NCI-H748 treated with DMSO at 0.1 percent for 48 hours (cell line): ENCODE measurements at places on chromosomes 13 and 19.

DNA sequence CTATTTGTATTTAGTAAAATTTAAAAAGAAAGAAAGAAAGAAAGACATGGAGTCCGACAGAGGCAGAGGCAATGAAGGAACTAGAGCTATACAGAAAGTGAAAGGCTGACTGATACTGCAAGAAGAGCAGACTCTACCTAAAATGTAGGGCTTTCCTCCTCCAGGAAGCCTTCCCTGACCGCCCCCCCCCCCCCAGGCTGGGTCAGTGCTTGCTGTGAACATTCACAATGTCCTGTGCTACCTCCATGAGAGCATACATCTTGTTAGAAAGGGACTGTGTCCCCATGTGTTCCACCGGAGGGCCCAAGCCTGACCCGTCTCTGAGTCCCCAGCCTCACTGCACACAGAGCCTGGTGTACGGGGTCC is 5.7 kb upstream of the CA11 start:
- no peak for DNase-seq

GRCh38 chr13:103539265-103539664 is 473.0 kb upstream of the SLC10A2 start:
- peak; percentile 65 for DNase-seq

GRCh38 chr19:7635670-7636069 is 1.2 kb upstream of the STXBP2 start:
- DNase-seq = no peak

DNA sequence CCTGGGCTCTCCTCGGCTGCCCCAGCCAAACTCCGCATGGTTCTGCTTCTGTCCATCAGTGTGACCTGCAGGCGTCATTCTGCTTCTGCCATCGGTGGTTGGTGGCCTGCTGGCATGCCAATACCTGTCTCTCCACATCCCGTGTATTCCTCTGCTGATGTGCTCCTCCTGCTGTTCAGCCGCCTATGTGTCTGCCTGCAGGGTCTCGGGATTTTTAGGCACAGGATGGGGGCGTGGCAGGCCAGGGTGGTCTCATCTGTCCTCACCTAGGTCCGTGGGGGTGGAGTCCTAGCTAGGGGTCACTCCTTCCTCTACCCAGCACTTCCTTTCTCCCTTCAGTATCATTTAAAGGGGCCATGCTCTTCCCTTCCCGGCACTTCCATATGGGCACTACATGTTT is 33.0 kb upstream of the SGCG start:
- DNase-seq = no peak

- no peak for DNase-seq
Observed at GRCh38 chr19:43525836-43526771, 897 bp downstream of the ETHE1 start.

DNA sequence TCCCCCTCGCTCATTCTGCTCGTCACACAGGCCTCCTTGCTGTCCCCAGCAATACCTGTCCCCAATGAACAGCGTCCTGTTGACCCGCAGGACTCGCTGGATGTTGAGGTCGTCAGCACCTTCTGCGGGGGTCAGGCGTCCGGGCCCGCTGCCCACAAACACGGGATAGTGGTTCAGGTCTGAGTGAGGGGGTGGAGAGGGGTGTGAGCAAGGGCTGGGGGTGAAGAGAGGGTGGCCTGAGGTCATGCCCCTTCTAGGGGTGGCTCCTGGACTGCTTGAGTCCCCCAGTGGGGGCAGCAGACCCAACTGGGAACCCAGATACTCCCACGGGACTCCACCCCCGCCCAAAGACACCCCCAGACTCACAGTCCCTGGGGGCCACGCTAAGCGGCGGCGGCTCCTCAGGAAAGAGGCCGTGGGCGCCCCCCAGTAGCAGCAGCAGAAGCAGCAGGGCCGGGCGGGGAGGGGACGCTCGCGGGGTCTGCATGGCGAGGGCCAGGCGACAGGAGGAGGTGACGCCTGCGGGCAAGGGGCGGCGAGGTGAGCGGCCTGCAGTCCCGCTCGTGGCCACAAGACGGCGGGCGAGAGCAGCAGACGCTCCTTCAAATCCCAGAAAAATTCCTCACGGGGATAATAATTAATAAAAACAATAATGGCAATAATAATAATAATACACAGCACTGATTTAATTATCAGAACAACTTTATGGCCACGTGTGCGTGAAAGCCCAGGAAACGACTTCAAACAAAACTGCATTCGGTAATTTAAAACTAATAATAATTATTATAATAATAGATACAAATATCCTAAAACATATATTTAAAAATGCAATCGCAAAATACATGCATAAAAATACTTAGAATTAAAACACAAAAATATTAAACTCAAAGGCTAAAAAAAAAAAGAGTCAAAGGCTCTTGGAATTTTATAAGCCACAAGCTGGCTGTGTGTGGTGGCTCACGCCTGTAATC is 1.2 kb downstream of the SEMA6B start:
- DNase-seq = peak; percentile 13

DNA sequence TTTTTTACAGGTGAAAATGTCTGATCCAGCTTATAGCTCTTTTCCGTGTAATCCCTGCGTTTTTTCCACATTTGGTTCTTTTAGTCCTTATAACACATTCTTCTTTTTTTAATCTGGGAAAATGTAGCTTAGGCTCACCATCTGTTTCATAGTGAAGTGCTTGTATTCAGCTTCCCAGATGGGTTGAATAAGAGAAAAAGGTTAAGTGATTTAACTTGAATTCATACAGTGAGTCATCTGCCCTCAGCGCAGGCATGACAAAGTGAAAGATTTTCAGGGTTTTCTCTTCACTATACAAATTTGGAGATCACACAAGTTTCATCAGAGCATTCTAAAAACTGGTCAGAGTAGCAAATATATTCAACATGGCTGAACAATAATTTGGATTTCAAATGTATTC is 224.8 kb downstream of the SPRY2 start:
- DNase-seq = no peak

DNA sequence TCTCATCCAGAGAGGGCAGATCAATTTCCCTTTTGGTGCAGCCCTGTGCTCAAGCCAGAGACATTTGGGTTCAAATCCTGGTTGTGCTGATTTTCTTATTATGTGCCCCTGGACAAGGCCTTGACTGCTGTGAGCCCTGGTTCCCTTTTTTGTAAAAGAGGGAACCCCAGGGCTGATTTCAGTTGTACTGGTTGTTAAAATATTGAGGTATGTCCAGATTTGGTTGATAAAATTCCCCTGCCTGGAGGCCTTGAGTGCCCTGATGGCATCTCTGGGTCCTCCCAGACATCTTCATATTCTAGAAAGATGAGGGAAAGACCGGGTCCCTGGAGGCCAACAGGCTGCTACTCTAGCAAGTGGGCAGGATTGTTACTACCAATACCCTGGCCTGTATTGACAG is 14.4 kb upstream of the PLAUR start:
- no peak for DNase-seq

GRCh38 chr19:38550376-38550775 is 67.4 kb downstream of the MAP4K1 start:
- DNase-seq = no peak

GRCh38 chr19:399370-399769 is 9.6 kb downstream of the C2CD4C start:
- DNase-seq = no peak

GRCh38 chr13:39410096-39410901 is 192.7 kb downstream of the LHFPL6 start:
- no peak for DNase-seq

GRCh38 chr19:37691881-37692504 is 27.6 kb downstream of the ZNF607 start:
- DNase-seq = no peak

GRCh38 chr13:83221813-83222241 is 660.4 kb downstream of the SLITRK1 start:
- no peak for DNase-seq

GRCh38 chr13:71499944-71500514 is 367.0 kb downstream of the DACH1 start:
- DNase-seq = no peak

GRCh38 chr13:79044415-79044814 is 361.6 kb downstream of the RBM26 start:
- DNase-seq = no peak

- no peak for DNase-seq
Observed at GRCh38 chr13:111961236-111961635, 105.7 kb upstream of the SOX1 start.

GRCh38 chr13:24119626-24120508 is 40.7 kb upstream of the SPATA13 start:
- DNase-seq = no peak

GRCh38 chr13:23956106-23956505 is 58.8 kb upstream of the C1QTNF9B start:
- no peak for DNase-seq

GRCh38 chr13:35839806-35840205 is 291.4 kb downstream of the DCLK1 start:
- no peak for DNase-seq

- DNase-seq = no peak
Observed at GRCh38 chr13:105343134-105343806, 1192.2 kb downstream of the EFNB2 start.

DNA sequence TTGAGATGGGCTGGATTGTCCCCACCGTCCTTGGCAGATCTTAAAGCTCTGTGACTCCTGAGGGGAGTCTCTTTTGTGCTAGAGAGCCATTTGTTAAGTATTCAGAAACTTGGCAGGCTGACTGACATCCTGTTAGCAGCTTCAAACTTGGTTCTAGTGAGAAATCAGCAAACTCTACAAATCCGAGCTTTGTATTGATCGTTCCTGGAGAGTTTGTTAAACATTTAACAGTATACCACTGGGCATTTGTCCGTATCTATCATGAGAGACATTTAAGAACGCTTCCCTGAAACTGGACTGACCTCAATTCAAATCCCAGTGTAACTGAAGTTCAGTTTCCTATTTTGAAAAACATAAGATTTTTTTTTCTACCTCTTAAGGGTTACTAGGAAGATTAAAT is 3.1 kb downstream of the ATP12A start:
- no peak for DNase-seq

- DNase-seq = no peak
Observed at GRCh38 chr13:31996601-31997000, 35.0 kb upstream of the FRY start.

GRCh38 chr19:46739290-46739771 is 6.5 kb upstream of the FKRP start:
- no peak for DNase-seq

DNA sequence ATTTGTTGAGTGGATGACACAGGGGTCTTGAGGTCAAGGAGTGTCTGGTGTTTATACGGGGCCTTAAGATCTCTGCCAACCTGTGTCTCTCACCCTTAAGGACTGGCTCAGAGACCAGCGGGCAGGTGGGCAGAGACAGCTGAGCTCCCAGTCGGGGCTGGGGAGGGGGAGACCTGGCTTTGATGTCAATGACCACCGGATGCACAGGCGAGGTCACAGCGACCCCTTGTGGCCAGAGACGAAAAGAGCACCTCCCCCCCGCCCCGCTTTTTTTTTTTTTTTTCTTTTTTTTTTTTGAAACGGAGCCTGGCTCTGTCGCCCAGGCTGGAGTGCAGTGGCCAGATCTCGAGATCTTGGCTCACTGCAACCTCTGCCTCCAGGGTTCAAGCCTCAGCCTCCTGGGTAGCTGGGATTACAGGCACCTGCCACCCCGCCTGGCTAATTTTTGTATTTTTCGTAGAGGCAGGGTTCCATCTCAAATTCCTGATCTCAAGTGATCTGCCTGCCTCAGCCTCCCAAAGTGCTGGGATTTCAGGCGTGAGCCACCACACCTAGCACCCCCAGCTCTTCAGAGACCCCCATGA is 12.1 kb upstream of the KLK14 start:
- no peak for DNase-seq

GRCh38 chr13:111338841-111339240 is 18.4 kb downstream of the TEX29 start:
- no peak for DNase-seq

DNA sequence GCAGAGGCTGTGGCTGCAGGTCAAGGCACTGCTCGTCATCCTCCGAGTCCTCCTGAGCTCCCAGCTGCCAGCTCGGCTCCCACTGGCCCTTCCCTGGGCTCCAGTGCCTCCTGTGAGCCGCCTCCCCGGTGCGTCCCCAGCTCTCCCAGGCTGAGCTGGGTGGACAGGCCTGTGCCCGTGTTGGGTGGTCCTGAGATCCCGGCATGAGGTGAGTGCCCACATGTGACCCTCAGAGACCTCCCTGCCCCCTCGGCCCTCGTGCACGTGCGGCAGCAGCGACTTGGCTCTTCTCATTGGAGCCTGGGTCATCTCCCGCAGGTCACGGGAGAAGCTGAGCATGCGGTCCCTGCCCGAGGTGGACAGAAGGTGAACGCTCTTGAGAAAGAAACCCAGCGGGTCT is 15.4 kb downstream of the ADAT3 start:
- no peak for DNase-seq

GRCh38 chr13:99386911-99387788 is 80.0 kb upstream of the GPR183 start:
- DNase-seq = no peak

DNA sequence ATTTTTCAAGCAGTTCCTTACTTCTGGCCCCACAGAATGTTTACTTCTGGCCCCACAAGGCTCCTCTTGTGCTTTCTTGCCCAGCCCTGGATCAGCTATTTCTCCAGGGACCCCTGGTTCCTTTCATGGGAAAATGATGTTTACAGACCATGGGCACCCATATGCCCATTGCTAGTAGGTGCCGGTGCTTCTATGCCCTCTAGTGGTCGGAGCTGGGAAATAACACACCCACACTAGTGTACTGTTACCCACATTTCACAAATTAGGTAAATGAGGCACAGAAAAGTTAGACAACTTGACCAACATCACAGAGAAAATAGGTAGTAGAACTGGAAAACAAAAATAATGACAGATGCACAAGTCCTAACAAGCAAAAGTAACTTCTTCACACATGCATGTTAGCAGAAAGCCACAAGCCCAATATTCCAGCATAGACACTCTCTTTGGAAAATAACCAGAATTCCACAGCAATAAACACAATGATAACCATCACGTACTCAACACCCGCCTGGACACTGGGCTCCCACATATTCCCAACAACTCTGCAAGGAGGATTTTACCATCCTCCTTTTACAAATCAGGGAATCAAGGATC is 1.3 kb upstream of the CEACAM6 start:
- peak; percentile 50 for DNase-seq

DNA sequence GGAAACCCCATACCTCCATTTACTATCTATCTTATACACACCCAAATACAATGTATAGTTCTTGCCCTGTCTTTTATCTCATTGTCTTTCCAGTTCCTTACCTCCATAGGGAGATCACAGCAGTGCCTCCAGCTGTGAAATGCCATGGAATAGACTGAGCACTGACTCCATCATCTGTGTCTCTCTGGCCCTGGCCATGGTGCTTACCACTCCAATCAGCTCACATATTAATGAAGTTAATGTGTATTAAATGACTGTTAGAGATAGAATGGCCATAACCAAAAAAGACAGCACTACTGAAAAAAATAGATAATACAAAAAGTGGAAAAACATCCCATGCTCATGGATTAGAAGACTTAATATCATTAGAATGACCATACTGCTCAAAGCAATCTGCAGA is 240.4 kb upstream of the SOX21 start:
- DNase-seq = no peak
